Retina (tissue), 1 donor: ENCODE measurements at places on chromosomes 6 and 20.

- DNase-seq = peak; percentile 62
Observed at GRCh38 chr20:19492687-19493336, 265.2 kb upstream of the RIN2 start.

DNA sequence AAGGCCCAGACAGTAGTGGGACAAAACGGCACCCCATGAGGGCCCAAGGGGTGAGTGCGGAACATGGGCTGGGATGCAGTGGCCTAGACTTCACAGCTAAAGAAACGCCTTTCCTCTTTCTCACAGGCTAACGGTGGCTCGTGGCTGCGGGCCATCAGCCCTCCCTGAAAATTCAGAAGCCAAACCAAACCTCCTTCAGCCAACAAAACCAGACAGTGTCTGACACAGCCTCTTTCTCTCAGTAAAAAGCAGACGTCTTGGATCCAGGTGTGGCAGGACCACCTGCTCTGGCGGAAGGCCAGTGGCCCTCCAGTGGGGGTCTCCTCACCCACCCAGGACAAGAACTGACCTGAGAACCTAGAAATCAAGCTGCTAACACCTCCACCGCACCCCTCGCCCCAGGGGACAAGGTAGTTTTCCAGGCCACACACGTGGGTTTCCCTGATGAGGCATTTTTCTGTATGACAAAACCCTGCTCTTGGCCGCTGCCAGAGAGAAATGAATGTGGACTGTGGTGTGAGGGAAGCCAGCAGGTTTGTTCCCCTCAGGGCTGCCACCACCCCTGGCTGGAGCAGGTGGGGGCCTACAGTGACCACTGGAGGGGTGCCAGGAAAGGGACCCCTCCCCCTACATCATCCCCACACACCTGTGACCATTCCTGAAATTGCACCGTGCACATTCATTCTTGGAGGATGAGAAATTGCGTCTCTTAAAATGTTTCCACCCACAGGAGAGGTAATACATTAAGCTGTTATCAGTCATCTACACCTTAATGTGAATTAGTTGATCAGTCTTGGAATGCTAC is 76.8 kb upstream of the PIM1 start:
- no peak for DNase-seq

GRCh38 chr20:59469267-59470252 is 134.8 kb upstream of the PHACTR3 start:
- DNase-seq = peak; percentile 72

DNA sequence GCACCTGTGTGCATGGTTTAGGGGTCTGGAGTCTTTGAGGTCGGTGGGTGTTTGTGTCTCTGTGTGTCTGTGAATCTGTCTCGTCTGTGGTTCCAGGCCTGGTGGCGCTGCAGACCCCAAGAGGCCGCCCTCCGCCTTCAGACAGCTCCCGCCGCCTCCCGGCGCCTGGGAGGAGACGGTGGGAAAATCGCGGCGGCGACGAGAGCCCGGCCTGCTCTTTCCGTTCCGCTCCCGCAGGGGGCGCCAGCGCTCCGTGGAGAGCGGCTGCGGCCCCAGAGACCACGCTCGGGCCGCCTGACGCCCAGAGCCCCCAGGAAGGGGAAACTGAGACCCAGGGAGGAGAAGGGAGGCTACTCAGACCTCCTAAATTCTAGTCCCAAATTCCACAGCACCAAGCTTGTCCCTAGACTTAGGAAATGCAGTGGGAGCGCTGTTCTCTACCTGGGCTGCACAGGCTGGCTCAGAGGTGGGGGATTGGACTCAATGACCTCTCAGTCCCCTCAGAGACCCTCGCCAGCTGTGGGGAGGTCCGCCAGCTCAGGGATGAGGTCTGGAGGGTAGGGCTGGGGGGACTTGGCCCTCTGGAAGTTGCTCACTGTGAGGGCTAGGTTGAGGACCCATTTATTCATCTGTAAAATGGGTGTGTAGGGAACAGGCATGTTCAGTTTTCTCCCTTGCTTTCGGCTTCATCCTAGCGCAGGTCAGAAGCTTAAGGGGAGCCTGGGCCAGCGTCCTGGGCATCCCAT is 36.9 kb upstream of the BLCAP start:
- DNase-seq = peak; percentile 95

DNA sequence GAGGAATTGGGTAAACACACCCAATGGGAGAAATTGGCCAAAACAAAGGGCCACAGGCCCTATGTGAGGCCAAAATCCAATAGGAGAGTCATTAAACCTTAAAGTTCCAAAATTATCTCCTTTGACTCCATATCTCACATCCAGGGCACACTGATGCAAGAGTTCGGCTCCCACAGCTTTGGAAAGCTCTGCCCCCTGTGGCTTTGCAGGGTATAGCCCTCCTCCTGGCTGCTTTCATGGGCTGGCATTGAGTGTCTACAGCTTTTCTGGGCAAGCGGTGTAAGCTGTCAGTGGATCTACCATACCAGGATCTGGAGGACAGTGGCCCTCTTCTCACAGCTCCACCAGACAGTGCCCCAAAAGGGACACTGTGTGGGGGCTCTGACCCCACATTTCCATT is 160.5 kb downstream of the ADGRG6 start:
- DNase-seq = no peak

DNA sequence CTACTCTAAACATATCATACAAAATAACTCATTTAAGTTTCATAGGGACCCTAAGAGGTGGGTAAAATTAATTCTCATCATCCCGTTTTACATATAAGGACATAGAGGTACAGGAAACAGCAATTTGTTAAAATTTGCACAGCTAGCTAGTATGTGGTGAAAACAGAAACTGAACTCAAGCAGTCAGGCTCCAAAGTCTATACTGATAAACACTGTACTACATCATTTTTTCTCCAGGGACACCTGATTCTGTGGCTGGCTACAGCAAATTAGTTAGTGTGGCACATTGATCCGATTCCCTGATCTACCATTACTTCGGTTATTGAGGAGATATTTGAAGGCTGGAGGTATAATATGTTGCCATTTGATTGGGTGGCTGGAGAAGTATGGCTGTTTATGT is 36.2 kb upstream of the E2F3 start:
- DNase-seq = no peak

- no peak for DNase-seq
Observed at GRCh38 chr20:14622796-14623195, 285.4 kb upstream of the FLRT3 start.

GRCh38 chr20:50083034-50083433 is 29.9 kb downstream of the UBE2V1 start:
- DNase-seq = no peak

- no peak for DNase-seq
Observed at GRCh38 chr6:121498481-121499276, 63.2 kb downstream of the GJA1 start.

GRCh38 chr20:17767624-17768023 is 67.9 kb downstream of the BANF2 start:
- no peak for DNase-seq

- DNase-seq = no peak
Observed at GRCh38 chr6:15389084-15389764, 143.4 kb downstream of the JARID2 start.

DNA sequence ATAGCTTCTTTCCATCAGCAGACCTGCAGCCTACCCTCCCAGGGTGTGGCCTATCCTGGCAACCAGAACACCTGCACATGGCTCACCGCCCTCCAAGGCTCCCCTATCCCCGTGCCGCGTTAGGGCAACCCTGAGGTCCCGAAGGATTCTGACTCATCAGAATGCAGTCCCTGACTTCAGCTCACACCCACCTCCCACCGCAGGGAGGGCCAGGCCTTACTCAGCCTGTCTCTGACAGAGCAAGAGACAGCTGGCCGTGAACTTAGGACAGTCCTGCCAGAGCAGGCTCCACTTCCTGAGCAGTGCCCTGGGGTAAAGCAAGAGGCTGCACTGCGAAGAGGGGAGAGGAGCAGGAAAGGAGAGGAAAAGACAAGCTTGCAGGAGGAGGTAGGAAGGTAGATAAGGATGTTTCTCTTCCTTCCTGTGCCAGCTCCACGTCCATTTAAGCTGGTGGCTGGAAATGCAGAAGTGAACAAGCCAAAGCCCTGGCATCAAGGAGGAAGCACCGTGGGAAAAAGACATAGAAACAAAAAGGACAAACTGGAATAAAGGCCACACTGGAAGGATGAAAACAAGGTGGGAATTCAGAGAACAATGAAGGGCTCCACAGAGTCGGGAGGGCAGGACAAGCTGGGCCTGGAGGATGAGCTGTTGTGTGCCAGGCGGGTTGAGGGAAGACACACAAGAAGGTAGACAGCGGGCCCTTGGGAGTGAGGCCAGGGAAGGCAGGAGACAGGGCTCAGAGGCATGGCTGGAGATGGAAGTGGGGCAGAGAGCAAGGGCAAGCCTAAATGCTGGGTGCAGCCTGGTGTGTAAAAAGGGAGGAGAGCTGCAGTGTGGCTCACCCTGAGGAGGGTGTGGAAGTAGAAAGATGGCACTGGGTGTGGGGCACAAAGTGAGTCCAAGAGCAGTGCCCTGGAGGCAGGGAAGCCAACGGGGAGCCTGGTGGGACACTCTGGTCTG is 102.7 kb downstream of the SLC23A2 start:
- no peak for DNase-seq

DNA sequence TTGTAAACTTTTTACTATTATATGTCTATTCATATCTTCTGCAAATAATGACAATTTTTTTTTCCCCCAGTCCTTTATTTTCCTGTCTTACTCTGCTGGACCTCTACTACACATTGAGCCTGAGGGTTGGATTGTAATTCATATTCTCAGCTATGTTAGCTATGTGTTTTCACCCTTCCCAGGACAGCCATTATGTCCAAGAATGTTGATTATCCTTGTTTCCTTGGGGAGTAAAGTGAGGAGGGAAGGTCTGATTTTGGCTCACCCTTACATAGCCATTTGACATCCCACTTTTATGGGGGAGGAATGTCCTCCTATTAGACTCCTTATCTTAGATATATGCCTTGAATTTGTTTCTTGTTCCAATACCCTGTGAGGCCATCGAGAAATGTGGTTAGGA is 17.6 kb upstream of the TBC1D32 start:
- no peak for DNase-seq

DNA sequence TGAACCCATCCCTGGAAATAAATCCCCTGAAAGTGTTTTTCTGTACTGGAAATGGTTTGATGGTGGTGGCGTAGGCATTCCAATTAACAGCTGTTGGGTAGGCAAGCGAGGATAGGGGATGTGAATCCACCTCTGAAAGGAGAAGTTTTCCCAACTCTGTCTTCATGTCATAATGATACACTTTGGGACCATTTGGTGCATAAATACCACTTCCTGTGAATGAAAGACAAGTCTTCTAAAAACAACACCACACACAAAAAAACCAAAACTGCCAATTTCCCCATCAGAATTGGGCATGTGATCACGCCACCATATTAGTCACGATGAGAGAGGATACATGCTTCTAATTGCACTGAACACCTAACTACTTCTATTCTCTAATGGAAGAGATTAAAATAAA is 6.4 kb downstream of the VNN2 start:
- no peak for DNase-seq
